ENCODE measurements at places on chromosomes 16 and 17.
A peak's percentile ranks its signal among the peaks of the same experiment; 100 is the strongest.

- peak; percentile 94 for DNase-seq
These were observed at the start of gene RGS9 for GRCh38 chr17:65137021-65137939. TSS of gene RGS9 (plus strand) at chr17:65137370. CDS start at chr17:65137541, 171 bp downstream.

- DNase-seq: peak; percentile 60
These were observed 28.6 kb upstream of the ITGA3 start for GRCh38 chr17:50027172-50027880.

- DNase-seq: no peak
These were observed 48.6 kb upstream of the IRX3 start for GRCh38 chr16:54335230-54335629.

DNA sequence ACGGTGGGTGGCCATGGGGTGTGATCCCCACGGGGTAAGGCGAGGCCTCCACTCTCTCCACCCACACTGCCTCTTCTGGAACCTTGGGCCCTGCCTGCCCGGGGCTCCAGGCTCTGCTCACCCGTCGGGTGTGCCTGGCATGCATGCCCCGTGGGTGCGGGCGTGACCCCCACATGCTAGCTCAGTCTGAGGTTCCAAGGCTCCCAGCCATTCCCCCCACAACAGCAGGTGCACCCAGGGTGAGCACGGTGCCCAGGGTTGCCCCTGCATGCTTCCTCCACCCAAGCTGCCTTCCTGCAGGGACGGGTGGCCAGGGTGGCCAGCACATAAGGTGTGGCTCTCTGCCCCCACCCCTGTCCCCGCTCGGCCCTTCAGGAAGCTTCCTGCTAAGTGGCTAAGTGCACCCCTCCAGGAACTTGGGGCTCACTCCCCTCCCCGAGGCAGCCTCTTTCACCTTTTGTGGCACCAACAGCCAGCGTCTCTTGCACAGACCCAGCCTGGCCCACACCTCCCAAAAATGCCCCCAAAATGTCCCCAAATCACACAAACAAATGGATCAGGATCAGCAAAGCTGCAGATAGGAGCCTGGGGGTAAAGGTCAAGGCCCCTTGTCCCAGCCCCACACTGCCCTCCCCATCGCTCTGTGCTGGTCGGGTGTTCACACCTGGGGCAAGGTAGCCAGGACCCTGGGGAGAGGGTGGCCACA, 21.4 kb upstream of the PVALEF start:
- DNase-seq: no peak

DNA sequence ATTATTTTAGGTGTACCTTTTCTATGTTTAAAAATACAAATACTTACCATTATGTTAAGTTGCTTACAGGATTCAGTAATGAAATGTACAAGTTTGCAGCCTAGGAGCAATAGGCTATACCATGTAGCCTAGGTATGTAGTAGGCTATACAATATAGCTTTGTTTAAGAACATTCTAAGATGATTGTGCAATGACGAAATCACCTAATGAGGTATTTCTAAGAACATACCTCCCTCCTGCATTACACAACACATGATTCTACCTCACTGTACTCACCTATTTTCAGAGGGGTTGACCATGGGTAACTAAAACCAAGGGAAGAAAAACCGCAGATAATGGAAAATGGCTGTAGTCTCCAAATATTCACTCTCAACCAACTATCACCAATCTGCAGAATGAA, 35.3 kb upstream of the TBC1D3K start:
- DNase-seq: no peak

DNA sequence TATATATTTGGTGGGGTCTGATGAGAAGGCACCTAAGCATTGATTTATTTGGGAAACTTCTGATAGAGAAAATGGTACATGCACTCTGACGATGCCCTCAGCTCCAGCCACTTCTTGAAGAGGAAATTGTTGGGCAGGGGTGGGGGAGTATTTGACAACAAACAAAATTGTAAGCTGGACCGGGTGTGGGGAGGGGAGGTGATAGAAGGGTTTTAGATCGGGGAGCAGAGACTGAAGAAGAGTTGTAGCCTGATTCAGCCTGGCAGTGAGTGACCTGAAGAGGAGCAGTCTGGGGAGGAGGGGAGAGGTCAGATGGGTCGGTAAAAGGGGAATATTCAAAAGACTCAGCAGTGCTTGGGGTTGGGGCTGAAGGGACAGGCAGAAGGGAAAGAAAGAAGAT, 2284.7 kb downstream of the TP53TG3F start:
- DNase-seq: no peak

DNA sequence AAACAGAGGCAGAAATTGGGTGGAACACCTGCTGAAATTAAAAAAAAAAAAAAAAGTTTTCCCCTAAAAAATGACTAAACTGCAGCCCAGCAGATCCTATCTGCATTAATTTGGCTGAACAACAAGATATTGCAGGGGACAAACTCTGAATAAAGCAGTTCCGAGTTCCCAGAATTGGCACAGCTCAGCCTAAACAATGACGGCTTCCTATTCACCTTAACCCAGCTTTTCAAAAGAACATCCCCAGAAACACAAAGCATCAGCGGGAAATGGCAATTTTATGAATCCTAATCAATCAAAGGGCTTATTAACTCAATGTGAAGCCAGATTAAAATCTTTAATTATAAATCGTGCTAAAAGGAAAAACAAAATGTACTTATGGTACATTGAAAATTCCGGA, 497.8 kb upstream of the ZFHX3 start:
- DNase-seq: no peak

DNA sequence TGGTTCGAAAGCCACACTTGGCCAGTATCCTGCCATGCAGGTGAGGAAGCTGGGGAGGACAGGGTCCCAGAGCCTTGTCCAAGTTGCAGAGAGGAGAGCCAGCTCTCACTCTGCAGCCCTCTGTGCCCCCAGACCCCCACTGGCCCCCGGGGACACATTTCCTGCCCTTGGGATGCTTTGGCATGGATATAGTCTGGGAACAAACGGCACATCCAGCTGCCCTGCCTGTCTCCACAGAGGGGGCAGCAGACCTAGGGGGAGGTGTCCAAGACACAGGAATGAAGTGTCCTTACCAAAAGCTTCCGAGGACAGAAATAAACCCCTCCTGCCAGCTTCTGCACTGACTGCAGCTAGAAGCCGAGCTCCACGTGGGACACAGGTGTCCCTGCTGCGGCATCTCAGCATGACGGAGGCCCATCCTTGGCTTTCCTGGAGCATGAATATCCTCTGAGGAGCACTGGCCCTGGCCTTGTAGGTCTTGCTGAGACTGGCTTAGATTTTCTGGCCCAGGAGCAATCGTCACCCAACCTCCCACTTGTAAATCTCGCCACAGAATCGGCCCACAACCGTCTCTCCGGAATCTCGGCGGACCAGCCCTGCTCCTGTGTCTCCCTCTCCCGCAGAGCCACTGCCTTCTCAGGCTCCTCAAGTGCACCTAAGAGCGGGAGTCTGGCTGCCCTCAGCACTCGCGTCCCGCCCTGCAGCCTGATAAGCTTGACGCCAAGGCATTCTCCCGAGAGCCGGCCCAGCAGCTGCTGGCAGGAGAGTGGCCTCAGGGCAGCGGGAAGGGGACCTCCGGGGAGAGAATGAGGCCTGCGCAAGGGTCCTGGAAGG, 1.1 kb upstream of the CAPN15 start:
- DNase-seq: peak; percentile 75

DNA sequence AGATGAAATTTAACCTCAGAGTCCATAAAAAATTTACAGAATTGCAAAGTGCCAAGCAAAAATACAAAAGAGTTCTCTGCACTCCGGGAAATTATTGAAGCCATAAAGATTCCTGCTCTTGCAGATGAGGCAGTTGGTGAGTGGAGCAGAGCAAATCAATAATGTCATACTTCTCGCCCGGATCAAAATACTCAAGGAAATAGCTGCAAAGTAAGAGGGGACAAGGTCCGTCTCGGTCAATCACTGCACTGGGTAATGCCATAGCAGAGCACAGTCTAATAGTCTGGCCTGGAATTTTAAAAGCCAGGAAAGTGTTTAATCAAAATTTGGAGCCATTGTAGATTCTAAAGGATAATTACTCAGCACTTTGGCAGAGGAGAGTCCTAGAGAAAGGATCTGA, 58.9 kb downstream of the GP2 start:
- DNase-seq: no peak
